BJ (cell line): ENCODE measurements at places on chromosomes 5 and 9.

DNA sequence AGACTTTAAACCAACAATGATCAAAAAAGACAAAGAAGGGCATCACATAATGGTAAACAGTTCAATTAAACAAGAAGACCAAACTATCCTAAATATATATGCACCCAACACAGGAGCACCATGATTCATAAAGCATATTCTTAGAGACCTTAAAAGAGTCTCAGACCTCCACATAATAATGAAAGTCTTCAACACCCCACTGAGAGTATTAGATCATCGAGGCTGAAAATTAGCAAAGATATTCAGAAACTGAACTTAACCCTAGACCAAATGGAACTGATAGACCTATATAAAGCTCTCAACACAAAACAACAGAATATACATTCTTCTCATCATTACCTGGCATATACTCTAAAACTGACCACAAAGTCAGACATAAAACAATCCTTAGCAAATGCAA lies 11.7 kb upstream of the SPINK14 start:
- DNase-seq, result no peak

GRCh38 chr5:91174396-91174795 lies 208.7 kb downstream of the ARRDC3 start:
- no peak for DNase-seq

- DNase-seq, result no peak
These were observed 157.5 kb downstream of the COMMD10 start for GRCh38 chr5:116242343-116242742.

GRCh38 chr5:81315336-81315735 lies 13.9 kb downstream of the ZCCHC9 start:
- no peak for DNase-seq
